ENCODE measurements at places on chromosomes 4 and X. TPM values are rescaled to one million over a fixed set of nuclear protein-coding genes. Genes with fewer than 3 reads are reported as not detected.
A peak's percentile ranks its signal among the peaks of the same experiment; 100 is the strongest.

DNA sequence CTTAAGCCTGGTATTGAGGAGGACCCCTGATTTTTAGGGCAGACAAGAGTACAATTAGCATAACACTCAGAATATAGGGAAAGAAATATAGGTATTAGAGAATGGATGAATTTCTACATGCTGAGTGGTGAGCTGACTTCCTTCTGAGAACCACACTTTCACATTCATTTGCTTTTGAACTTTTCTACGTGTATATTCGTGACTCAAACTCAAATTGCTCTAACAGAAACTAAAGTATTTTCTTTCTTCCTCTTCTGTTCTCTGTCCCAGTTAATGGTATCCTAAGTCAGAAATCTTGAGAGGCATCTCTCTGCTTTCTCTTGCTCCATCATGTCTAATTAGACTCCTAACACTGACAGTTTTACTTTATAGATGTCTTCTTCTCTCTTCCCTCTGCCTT is 103.2 kb upstream of the CITED1 start:
- DNase-seq, result no peak

DNA sequence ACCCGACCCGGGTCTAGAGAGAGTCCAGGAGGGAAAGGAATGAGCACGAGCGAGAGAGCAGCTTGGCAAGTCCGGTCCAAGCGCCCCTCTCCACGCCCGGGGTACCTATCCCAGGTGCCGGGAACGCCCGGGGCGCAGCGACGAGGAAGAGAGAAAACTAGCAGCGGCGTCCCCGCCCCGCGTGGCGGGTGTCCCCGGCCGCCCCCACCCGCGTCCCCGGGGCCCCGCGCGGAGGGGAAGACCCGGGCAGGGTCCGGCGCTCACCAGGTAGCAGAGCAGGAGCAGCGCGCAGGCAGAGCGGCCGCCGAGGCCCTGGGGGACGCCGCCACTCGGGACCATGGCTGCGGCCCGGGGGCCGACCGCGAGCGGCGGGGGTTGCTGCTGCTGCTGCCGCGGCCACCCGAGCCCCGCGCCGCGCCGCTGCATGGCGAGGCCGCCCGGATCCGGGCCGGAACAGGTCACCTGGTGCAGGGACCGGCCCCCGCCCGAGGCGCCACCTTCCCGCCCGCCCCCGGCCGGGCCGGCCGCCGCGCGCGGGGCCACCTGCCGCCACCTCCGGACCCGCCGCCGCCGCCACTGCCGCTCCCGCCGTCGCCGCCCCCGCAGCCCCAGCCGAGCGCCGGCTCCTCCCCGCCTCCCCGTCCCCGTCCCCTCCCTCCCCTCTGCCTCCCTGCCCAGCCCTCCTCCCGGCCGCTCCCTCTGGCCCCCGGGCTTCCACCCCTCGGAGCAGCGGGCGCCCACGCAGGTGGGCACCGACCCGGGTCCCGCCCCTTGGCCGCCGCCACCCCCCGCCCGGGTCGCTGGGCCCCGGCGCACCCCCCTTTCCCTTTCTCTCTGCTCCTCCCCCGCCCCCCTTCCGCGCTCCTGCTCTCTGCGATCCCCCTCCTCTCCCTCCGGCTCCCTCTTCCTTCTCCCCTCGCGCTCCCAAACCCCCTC is at the start of gene SEL1L3:
SEL1L3 (minus strand) TSS at position 578 of the 936 bp plus-strand sequence; CDS start at position 426, 152 bp downstream.
- DNase-seq, result peak; percentile 69

DNA sequence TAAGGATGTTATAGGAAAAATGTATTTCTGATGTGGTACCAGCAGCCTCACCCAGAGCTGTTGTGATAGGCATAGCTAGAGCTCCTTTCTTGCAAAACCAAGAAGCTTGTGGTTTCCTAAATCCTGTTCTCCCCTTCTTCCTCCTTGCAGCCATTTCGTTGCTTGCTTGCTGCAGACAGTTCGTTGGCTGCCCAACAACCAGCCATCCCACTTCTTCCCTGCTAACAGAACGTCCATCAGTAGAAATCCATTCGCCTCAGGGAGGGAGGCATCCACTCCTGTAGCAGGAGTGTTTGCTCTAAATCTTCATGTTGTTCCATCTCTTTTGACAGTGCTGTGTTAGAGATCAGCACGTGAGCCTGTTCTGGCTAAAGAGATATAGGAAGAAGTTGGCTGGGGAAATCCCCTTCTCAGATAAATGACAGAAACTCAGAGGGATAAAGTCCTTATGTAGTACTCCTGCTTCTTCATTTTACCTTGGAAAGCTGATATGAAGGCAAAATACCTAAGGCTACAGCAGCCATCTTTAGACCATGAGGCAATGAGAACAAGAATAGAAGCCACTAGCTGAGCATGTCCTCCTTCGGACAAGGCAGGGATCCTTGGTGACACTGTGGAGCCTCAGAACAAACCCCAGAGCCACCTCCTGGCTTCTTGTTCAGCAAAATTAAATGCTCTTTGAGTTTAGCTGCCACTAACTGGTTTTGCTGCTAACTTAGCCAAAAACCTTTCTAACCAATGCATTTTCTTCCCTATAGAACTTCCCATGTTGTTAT is 68.4 kb upstream of the RELL1 start:
- no peak for DNase-seq

DNA sequence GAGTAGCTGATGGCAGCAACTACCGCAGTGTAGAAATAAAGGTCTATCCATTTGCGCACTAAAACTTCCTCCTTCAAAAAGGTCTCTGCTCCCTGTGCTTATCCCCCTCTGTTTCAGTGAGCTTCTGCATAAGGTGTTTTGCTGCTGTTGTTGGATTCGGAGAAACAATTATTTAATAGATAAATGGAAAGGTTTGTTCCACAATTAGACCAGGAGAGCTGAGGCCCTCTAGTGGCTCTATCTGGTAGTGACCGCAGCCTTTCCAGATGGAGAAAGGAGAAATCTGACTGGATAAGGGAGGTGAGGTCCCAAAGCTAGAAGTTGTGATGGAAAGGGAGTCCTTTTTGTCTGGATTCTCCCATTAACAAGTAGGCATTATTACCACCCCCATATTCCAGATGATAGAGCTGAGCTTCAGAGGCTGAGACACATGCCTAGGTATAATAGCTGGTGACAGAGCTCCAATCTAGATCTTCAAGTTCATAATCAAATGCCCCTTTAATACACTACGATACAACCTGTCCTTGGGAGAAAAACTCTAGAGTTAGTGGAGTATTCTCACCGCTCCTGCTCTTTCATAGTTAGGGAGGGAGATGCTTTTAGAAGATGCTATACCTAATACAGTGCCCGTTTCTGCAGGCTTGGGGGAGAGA is 5.1 kb upstream of the GABRQ start:
- DNase-seq, result peak; percentile 17

GRCh38 chr4:185792384-185793115 is 19.4 kb downstream of the SORBS2 start:
- no peak for DNase-seq

INTU gene
- 0.32 TPM for total RNA-seq

VCX3A gene
- total RNA-seq, result not detected

GRCh38 chrX:36422368-36422767 is 502.8 kb downstream of the CFAP47 start:
- no peak for DNase-seq

- no peak for DNase-seq
These were observed 1.1 kb downstream of the EMD start for GRCh38 chrX:154380153-154380552.

DNA sequence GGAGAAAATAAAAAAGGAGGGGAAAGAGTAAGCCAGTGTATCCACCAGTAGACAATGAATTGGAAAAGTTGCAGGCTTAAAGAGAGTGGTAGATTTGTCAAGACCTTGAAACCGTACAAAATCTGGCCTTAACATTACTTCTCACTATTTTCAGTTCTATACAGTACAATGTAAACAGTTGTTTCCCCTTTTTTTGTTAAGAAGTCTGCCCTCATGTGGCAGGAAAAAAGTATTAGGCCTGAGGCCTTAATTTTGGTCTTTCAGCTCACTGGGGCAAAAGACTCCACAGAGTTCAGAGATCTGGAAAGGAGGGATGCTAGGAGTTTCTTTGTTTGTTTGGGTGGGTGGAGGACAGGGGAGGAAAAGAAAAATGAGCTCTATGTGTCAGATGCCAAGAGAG is 92.8 kb upstream of the CCDC160 start:
- DNase-seq, result no peak

DNA sequence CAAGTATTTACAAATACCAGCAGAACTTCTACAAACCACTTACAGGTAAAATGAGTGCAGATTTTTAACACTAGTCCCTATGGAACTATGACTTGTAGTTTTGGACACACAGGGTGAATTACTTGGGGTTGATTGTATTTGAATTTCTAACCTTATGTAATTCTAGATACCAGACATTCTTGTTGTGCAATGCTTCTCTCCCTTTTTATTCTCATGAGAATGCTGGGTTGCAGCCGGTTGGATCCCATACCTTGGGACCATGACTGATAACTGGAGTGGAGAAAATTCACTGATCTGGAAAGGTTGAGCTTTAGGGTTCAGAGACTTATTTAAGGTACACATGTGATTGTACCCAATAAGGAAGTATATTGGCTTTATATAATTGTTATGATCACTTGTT is 8.8 kb downstream of the TET2 start:
- no peak for DNase-seq

DNA sequence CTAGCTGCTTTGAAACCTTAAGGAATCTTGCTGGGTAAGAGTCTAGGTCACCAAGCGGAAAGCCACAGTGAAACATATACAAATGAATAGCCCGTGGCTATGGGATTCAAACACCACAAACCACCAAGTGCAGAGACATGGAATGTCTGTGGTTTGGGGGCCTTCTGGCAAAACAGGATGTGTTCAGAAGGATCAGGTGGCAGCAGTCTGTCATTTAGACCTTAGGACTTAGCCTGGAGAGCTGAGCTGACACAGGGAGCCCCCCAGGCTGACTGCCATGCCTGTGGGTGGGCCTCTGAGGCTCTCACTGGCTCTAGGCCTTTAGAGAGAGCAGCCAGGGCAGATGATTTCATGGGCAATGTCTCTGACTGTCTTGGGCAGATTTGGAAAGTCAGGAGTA is 225.6 kb downstream of the FBXW7 start:
- no peak for DNase-seq

F8A2 gene
- not detected for total RNA-seq

GRCh38 chrX:41391606-41392005 is 55.5 kb upstream of the NYX start:
- DNase-seq, result no peak

GRCh38 chr4:16140879-16141249 is 57.0 kb upstream of the PROM1 start:
- DNase-seq, result no peak

GRCh38 chrX:127708155-127708554 is 344.0 kb downstream of the ACTRT1 start:
- DNase-seq, result no peak

CLDN34 gene
- total RNA-seq, result not detected

GRCh38 chrX:19188566-19188965 is 66.3 kb upstream of the ADGRG2 start:
- DNase-seq, result no peak

DNA sequence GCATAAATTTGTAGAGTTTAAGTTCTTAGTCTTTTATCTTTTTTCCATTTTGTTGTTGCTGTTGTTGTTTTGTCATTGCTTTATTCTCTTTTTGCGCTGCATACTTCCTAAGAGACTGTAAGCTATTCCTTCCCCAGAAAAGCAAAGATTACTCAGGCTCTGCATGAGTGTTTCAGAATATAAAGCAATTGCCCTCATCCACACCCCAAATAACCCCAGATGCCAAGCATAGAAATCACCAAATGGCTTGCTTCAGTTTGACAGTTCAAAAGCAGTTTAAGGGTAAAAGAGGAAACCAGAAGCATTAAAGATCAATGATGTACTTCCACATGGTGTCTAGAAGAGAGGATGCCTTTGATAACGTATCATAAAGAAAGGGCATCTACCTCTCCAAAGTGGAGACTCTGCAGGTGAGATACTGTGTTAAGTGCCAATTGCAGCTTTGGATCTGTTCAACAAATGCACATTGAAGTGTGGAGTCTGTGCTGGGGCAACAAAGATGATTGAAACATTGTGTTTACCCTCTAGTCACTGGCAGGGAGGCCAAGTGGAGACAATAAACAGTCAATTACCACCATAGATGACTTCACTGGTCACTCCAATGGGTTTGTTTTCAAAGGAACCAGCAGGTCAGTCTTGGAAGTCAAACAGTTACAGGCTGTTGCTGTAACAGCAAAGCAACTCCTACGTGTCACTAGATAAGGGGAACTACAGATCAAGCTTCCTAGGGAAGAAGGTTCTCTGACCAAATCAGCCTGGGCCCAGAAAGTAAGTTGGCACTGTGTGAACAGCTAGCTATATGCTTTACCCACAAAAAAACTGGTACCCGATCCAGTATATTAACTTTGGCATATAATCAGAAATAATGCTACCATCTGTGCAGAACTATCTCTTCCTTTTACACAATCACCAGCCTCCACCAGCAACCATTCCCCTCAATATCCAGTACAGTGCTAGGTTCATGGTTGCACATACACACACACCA is 40.6 kb upstream of the IL21 start:
- no peak for DNase-seq

GAGE12D gene
- total RNA-seq, result not detected

SSX2B gene
- not detected for total RNA-seq

DNA sequence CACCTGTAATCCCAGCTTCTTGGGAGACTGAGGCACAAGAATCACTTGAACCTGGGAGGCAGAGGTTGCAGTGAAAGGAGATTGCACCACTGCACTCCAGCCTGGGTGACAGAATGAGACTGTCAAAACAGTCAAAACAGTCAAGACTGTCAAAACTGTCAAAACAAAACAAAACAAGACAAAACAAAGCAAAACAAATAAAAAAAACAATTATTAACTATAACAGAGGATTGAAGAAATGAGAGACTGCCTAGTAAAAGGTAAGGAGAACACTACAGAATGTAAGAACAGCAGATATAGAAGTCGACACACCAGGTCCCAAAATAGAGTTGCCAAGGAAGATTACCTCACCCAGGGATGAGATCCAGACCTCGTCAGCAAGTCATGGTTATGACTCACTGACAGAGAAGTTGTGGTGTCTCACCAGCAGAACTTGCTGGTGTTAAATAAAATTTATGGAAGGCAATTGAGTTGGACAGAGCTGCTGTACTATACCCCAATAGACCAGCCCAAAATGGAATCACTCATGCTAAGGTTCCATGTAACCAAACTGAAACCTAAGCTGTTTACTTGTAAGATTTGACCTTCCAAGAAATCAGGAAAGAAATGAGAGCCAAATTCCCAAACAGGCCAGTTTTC is 32.1 kb upstream of the GK start:
- DNase-seq, result no peak

- DNase-seq, result no peak
These were observed 101.1 kb upstream of the CYLC1 start for GRCh38 chrX:83759872-83760271.

GRCh38 chrX:1322393-1322792 is 14.2 kb upstream of the IL3RA start:
- DNase-seq, result peak; percentile 51

- DNase-seq, result no peak
These were observed 30.6 kb upstream of the NSUN7 start for GRCh38 chr4:40719008-40719623.

HTN3 gene
- total RNA-seq, result not detected

GRCh38 chrX:119145241-119145653 is 17.6 kb upstream of the KIAA1210 start:
- no peak for DNase-seq

- no peak for DNase-seq
These were observed 1.8 kb downstream of the IQSEC2 start for GRCh38 chrX:53279296-53280237.

CITED1 gene
- not detected for total RNA-seq

PRDM8 gene
- 2.3 TPM for total RNA-seq

- no peak for DNase-seq
These were observed 789.2 kb downstream of the KLHL13 start for GRCh38 chrX:117327373-117327772.

Measured in activated naive CD8-positive, alpha-beta T cell treated with anti-CD3 and anti-CD28 coated beads for 36 hours (primary cell).